ENCODE measurements at places on chromosomes 1 and 21. TPM values are rescaled to one million over a fixed set of nuclear protein-coding genes. Genes with fewer than 3 reads are reported as not detected.

CNKSR1 gene
- total RNA-seq: 3.9 TPM

SLC5A3 gene
- total RNA-seq: 46.8 TPM

PAPPA2 gene
- 0.12 TPM for total RNA-seq

ZNF670 gene
- total RNA-seq: 1.1 TPM

Measured in T-helper 1 cell treated with Interleukin-12 subunit alpha and Interleukin-12 subunit beta and Interleukin-4 antibody, amounts not matched to agents 30 ng/mL and 1 ng/mL, for 36 hours (primary cell).